T-helper 17 cell (primary cell): ENCODE measurements at places on chromosomes 13 and 19.

GRCh38 chr13:32045982-32046785, 14.6 kb downstream of the FRY start:
- no peak for DNase-seq

- DNase-seq, result no peak
Measured at GRCh38 chr13:99577934-99578917, 77.0 kb downstream of the TM9SF2 start.

GRCh38 chr19:39498798-39499642, at the start of gene DLL3:
TSS of gene DLL3 (plus strand) at chr19:39498947. CDS start at chr19:39498975, 28 bp downstream.
- DNase-seq, result no peak

- DNase-seq, result no peak
Measured at GRCh38 chr13:27421101-27421871, 3.1 kb upstream of the GTF3A start.

DNA sequence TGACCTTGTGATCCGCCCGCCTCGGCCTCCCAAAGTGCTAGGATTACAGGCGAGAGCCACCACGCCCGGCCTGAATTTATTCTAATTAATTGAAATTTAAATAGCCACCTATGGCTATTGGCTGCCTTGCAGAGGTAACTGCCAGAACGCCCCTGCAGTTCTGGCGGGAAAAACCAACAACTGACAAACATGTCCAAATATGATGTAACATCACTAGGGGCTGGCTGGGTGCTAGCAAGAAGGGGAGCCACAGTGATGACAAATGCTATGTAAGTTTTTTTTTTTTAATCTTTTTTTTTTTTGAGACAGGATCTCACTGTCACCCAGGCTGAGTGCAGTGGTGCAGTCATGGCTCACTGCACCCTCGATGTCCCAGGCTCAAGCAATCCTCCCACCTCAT, 12.9 kb downstream of the ZSWIM9 start:
- DNase-seq, result no peak
